ENCODE measurements at places on chromosomes 13 and 19.
A peak's percentile ranks its signal among the peaks of the same experiment; 100 is the strongest.

DNA sequence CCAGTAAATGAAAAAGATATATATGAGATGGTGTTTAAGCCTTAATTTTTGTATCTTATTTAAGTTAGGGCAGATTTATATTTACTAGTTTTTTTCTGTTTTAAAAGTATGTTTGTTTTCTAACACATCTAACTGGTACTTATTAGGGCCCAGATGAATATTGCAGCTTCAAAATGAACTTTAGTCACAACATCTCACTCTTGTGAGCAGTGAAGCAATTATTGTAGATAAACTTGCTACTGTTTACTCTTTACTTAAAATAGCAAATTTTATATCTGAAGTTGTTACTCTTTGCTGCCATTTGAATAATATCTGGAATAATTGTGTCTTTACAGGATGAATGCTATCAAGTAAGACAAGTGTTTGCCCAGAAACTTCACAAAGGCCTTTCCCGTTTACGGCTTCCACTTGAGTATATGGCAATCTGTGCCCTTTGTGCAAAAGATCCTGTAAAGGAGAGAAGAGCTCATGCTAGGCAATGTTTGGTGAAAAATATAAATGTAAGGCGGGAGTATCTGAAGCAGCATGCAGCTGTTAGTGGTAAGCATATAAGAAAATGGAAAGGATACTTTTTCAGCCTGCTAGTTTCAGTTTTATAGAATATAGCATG is 166.8 kb downstream of the PDS5B start:
- no peak for DNase-seq

DNA sequence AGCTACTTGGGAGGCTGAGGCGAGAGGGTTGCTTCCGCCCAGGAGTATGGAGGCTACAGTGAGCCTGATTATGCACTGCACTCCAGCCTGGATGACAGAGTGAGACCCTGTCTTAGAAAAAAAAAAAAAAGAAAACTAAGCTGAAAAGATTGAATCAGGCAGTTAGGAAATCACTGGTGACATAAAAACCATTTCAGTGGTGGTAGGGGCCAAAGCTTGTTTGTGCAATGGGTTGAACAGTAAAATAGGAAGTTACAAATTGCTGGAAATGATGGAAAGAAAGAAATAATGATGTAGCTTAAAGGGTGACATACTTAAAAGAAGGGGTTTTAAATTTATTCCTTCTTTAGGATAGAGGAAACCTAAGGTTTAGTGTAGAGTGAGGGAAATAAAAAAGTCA is 4.8 kb upstream of the OXGR1 start:
- DNase-seq = no peak

GRCh38 chr13:107234319-107235073 is 666.6 kb upstream of the ARGLU1 start:
- DNase-seq = no peak

GRCh38 chr13:30373727-30374126 is 48.6 kb upstream of the UBE2L5 start:
- no peak for DNase-seq

DNA sequence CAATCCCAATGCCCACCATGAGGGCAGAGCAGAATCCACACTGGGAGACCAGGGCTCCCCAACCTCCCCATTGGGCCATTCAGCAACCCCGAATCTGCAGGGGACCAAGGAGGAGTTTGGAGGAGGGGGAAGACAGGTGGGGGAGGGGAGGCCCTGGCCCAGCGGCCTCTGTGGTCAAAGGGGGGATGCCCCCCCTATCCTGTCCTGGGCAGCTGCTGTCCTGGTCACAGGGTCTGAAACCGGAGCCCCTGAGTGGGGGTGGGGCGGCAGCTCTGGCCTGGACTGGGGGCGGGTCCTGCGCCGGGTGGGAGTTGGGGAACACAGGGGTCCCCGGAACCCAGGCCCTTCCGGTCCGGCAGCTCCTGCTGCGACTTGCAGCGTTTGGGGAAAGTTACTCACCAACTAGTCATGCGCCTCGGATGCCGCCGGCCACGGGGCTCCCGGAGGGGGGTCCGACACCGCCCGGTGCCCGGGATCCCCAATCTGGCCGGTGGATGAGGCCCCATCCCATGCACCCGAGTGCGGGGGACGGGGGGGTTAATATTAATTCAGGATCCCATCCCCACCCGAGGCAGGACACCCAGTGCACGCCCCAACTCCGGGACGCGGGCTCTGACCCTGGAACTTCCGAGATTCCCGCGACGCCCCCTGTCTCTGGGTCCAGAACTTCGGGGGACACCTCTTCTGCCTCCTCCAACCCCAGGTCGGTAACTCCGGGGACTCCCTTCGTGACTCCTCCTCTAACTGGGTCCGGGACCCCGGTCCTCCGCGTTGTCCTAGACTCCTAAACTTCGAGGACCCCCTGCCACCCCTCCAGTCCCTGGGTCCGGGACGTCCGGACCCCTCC is 872 bp downstream of the HOMER3 start:
- DNase-seq = peak; percentile 54

DNA sequence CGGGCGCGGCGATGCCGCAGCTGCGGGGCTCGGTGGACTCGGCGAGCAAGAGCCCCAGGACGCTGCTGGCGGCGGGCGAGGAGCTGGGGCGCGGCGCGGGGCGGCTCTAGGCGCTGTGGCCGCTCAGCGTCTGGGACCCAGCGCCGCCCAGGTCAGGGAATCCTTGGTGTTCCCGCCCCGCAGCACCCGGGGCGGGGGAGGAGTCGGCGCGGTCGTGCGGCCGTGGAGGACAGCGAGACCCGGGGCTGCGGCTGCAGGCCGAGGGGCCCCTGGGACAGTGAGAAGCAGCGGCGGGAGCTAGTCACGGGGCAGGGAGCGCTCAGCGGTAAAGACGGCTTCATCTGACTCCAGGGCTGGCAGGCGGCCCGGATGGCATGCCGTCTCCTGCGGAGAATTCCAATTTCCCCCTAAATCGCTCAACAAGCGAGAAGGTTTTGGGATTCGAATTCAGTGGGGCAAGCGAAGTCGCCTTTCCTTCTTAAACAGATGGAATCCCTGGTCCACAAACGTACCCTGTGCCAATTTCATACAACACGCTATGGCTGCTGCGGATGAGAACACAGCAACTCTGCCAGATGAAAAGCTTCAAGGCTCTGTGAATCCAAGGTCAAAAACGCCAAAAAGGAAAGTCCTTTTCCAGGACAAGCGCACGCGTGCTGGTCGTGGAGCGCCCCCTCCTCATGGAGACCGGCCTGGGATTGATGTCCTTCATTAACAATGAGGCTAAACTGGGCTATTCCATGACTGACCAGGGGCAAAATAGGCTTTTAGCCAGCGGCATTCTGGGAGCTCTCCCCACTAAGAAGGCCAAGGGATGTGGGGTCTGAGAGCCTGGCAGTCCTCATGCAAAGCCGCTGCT is 4.2 kb upstream of the ZSCAN4 start:
- peak; percentile 51 for DNase-seq

GRCh38 chr13:107459430-107459829 is 755.9 kb downstream of the LIG4 start:
- peak; percentile 24 for DNase-seq

GRCh38 chr19:39497996-39498797 is 550 bp upstream of the DLL3 start:
- DNase-seq = peak; percentile 25

- DNase-seq = no peak
These were observed 53.3 kb downstream of the NHLRC3 start for GRCh38 chr13:39091586-39091985.

DNA sequence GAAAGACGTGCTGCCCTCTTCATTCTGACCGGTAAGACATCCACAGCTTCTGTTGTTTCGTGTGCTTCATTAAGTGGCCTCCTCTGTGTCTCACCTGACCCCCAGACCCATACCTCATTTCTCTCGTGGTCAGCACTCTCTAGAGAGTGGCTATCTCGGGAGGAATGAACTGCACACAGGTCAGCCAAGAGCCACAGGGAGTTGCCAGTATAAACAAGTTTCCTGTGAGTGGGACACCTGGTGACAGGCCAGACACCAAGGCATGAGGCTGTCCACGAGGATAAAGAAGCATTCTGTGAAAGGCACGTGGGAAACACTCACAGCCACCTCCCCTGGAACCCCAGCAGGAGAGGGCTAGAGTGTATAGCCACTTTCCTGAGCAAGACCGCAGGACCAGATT is 115.8 kb downstream of the NUFIP1 start:
- DNase-seq = no peak

DNA sequence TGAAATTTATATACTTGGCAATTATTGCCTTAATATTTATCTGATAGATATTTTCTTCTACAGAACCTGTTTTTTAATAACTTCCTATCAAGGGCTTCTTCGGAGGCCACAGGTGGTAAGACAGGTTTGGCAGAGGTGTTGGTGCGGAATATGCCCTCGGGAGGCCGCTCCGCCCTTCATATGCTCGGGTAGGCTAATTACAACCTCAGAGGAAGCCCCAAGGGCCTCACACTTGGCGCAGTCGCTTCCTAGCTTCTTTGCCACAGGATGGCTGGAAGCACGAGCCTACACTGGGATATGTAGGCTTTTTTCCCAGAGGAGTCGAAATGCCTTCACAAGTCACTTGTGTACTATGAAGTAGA is 68.8 kb downstream of the LMO7 start:
- DNase-seq = no peak

DNA sequence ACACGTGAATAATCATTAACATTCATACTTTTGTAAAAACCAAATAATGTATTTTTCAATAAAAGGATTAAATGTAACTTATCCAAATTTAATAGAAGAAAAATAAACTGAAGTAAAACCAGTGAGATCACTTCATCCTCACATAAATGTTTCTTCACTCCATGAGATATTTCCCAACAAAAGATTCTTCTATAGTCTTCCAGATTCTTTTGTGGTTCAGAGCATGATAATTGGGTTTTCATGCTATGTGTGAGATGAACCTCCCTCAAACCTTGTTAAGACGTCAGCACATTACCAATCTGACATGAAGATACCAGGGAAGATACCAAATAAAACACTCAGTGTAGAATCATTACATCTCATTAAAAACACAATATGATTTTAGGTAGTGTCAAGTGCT is 62.9 kb upstream of the OXGR1 start:
- DNase-seq = peak; percentile 68

- no peak for DNase-seq
These were observed 66.9 kb downstream of the CYSLTR2 start for GRCh38 chr13:48720621-48721020.

DNA sequence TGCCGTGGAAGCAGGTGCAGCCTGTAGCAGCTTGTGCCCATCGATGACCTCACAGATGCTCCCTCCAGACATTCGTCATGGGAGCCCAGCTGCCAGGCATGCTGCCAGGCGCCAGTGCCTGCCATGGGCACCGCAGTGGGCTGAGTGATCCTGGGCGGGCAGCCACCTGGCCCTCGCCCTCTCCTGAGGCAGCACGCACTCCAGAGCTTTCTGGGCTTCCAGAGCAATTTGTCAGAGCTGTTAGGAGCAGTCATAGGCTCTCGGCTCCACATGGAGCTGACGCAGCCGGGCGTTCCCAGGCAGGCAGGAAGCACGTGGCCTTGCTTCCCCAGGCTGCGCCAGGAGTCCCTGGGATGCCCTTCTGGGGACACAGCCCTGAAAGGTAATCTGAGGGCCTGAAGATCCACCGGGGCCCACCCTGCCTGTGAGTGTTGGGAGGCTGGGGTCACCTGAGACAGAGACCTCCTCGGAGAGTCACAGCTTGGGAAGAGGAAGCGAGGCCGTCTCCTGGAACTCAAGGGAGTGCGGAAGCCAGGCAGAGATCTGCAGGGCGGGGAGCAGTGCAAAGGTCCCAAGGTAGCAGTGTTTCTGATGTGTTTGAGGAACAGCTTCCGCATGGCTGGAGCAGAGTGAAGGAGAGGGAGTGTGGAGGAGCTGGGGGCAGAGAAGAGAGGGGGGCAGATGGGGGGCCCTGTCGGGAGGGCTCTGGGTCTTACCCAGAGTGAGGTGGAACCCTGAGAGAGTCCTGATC is 50.6 kb downstream of the DPF1 start:
- peak; percentile 7 for DNase-seq

- DNase-seq = no peak
These were observed 403.3 kb downstream of the COG6 start for GRCh38 chr13:40058757-40059236.

DNA sequence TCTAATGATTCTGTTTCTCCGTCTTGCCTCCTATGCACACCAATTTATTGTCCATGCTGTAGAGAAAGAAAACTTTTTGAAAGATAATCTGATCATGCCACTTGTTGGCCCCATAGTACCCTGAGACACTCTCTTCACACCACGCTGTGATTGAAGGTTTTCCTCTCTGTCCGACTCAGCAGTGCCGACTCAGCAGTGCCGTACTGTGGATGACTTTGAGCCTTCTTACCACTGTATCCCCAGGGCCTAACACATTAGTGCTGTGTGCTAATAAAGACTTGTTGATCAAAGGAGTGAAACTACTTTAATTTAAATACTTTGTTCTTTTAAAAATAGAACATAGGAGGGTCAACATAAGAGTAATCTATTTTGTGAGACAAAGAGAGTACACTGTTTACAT is 429.6 kb downstream of the KLF12 start:
- DNase-seq = no peak

DNA sequence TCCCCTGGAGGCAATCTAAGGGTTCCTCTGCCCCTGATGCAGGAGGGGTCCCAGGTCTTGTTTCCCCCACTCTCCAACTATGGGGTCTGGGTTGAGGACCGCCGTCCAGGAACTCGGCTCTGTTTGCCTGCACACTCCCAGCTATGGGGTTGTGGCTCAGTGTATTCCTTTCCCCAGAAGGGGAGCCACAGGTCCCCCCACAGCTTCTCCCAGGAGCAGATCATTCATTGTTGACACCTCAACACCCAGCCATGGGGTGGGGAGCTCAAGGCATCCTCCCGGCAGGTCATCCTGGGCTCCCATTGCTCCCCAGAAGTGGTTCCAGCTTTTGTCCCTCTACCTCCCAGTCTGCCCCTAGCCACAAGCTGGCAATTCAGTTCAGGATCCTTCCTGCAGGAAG is 975 bp downstream of the ZNF358 start:
- DNase-seq = no peak

DNA sequence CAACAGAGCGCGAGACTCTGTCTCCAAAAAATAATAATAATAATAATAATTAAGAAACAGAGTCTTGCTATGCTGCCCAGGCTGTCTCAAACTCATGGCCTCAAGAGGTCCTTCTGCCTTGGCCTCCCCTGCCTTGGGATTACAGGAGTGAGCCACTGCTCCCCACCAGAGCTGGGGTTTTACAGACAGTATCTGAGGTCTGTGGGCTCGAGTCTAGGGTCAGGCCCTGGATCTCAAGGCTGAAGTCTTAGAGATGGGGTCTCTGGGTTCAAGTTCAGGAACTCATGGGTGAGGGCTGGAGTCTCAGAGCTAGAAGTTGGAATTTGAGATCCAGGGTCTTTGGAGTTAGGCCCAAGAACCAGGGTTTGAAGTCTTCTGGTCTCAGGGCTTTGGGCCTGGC is 3.5 kb downstream of the IL11 start:
- DNase-seq = no peak

DNA sequence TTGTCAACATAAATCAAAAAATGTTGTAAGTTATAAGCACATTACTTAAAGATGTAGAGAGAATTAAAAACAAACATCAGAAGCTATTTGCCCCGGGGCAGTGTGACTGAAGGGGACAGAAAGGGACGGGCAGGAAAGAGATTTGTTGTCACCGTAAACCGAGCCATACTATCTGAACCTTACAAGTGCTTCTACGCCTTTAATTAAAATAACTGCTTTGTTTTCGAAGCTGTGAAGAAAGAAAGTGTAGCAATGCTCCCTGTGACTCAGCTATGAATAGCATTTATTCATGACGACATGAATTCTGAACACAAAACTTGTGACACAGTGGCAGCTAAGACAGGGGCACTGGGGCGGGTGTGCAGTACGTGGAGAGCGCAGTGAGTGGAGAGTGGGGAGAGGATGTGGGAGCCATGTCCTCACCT is 30.0 kb downstream of the ZNF787 start:
- peak; percentile 19 for DNase-seq

- no peak for DNase-seq
These were observed 33.5 kb upstream of the ESD start for GRCh38 chr13:46830405-46831005.
